ENCODE measurements at places on chromosomes 13 and 19. TPM values are rescaled to one million over a fixed set of nuclear protein-coding genes. Genes with fewer than 3 reads are reported as not detected.

Gene VASP
- total RNA-seq = 589 TPM

Gene SPACA4
- not detected for total RNA-seq

Gene PGLYRP1
- total RNA-seq = not detected

Gene NKG7
- total RNA-seq = 1,196 TPM

Gene KLK4
- not detected for total RNA-seq

Gene CASP14
- not detected for total RNA-seq

Gene TPTE2
- total RNA-seq = not detected

Gene ZNF345
- total RNA-seq = 3.0 TPM

Gene MUC16
- not detected for total RNA-seq

Gene ATP4A
- total RNA-seq = not detected

Gene GSX1
- not detected for total RNA-seq

Gene DIAPH3
- 8.1 TPM for total RNA-seq

Gene GARIN5A
- total RNA-seq = 1.1 TPM

Gene SHISA7
- total RNA-seq = not detected

Gene RASIP1
- 0.12 TPM for total RNA-seq

Gene NOTCH3
- not detected for total RNA-seq

Gene DLL3
- 0.92 TPM for total RNA-seq

Gene C19orf73
- 2.9 TPM for total RNA-seq

Gene SH2D3A
- total RNA-seq = 15.2 TPM

Gene MYH14
- total RNA-seq = not detected

Gene CACNA1A
- 0.26 TPM for total RNA-seq

Gene OR4F17
- not detected for total RNA-seq

Gene IL11
- total RNA-seq = 0.78 TPM

Gene ZNF132
- total RNA-seq = 3.2 TPM

Gene MICU2
- 35.0 TPM for total RNA-seq

Gene LILRA5
- not detected for total RNA-seq

Gene KIR3DL2
- 51.2 TPM for total RNA-seq

Gene SPIB
- 4.2 TPM for total RNA-seq

Gene LHFPL6
- total RNA-seq = 0.36 TPM

Gene SERPINE3
- not detected for total RNA-seq

Gene ZNF470
- 6.7 TPM for total RNA-seq

Gene POU4F1
- 1.4 TPM for total RNA-seq

Gene SBK2
- not detected for total RNA-seq

Gene SIGLEC5
- 0.64 TPM for total RNA-seq

Gene FAM216B
- not detected for total RNA-seq

Gene CPAMD8
- total RNA-seq = 0.81 TPM

Gene PGLYRP2
- total RNA-seq = not detected

Gene ZNF382
- total RNA-seq = 3.0 TPM

Gene PSG11
- not detected for total RNA-seq

Gene LHB
- not detected for total RNA-seq

Gene CBY2
- not detected for total RNA-seq

Gene KLK12
- not detected for total RNA-seq

Gene FCER2
- total RNA-seq = 0.78 TPM

Gene PTH2
- not detected for total RNA-seq

Gene DHX34
- 17.7 TPM for total RNA-seq

Gene IRS2
- total RNA-seq = 1.1 TPM

Gene COL4A1
- total RNA-seq = not detected

Gene NXNL1
- not detected for total RNA-seq

Data from natural killer cell treated with Interleukin-12 subunit alpha and Interleukin-12 subunit beta and Interleukin-15 and Interleukin-18, amount 100 ng/mL, for 72 hours (primary cell).